ENCODE measurements at places on chromosomes 4 and X. TPM values are rescaled to one million over a fixed set of nuclear protein-coding genes. Genes with fewer than 3 reads are reported as not detected.

- DNase-seq = no peak
Measured at GRCh38 chr4:7656244-7656800, 221.6 kb upstream of the PSAPL1 start.

DNA sequence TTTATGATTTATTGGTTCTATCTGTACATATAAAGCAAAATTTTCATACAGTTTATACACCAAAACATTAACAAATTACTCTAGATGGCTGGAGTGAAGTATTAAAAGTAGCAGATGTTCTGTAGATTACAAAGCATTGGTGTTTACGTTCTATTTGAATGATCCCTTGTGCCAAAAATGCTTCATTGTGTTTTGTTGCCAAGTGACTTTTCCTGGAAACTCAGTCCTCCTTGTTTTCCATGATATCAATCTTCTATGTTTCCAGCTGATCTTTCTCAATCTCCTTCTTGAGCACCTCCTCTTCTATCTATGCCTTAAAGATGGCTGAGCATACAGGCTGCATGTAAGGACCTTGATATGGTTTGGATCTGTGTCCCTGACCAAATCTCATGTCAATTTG, 263.6 kb upstream of the CTSO start:
- no peak for DNase-seq

DNA sequence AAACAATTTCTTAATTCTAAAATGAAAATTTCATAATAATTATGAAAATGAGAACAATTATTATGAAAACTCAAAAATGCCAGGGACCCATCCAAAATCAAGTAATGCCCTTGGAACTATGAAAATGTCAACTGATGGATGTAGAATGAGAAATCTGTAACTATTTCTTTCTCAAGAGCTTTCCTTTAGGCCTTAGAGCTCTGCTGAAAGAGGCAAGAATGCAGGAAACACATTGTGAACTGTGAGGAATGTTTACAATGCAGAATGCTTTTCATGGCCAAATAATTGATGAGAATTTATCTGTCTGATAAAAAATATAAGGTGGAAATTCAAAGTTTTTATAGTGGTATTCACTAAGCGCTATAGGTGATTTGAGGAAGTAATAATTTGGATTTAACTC, 207.1 kb upstream of the PCDH18 start:
- DNase-seq = no peak

Gene SHOX
- not detected for total RNA-seq

DNA sequence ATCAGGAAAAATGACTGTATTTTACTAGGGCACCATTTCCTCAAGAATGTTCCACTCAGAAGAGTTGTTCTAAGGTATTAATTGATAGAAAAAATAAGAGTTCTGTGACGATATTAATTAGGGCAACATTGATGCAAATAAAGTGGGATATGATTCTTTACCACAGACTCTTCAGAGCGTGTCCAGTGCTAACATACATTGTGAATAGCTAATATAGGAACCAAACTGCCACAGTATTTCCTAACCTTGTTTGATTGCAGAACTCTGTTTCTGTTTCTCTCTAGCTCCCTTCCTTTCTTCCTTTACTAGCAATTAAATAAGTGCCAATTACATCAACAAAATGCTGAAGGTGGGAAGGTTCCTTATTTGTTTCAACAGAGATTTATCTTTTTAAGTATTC, 154.1 kb upstream of the CPEB2 start:
- no peak for DNase-seq

DNA sequence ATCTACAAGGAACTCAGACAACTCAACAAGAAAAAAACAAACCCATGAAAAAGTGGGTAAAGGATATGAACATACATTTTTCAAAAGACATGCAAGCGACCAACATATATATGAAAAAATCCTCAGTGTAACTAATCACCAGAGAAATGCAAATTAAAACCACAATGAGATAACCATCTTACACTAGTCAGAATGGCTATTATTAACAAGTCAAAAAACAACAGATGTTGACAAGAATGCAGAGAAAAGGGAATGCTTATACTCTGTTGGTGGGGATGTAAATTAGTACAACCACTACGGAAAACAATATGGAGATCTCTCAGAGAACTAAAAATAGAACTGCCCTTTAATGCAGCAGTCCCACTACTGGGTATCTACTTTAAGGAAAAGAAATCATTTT, 12.1 kb downstream of the NIPAL1 start:
- no peak for DNase-seq

- no peak for DNase-seq
Measured at GRCh38 chr4:110830461-110830860, 207.6 kb upstream of the PITX2 start.

GRCh38 chrX:152843852-152844251, 13.0 kb downstream of the NSDHL start:
- DNase-seq = no peak

DNA sequence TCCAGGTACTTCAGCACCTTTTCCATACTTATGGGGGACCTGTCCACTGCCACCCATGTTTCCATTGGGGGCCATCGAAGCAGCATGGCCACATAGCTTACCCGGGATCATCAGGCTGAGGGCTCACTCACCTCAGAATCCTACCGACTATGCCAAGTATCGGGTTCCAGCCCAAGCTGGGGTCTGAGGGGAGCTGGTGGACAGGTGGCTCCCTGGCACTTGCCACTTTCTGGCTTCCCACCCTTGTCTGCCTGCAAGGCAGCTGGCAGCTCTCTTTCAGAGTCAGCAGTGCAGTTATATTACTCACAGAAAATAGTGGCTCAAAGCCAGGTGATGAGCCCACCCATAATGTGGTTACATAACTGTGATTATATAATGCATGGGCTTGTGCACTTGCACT, 1153.8 kb downstream of the STIM2 start:
- DNase-seq = no peak

Gene WAS
- total RNA-seq = 2.0 TPM

DNA sequence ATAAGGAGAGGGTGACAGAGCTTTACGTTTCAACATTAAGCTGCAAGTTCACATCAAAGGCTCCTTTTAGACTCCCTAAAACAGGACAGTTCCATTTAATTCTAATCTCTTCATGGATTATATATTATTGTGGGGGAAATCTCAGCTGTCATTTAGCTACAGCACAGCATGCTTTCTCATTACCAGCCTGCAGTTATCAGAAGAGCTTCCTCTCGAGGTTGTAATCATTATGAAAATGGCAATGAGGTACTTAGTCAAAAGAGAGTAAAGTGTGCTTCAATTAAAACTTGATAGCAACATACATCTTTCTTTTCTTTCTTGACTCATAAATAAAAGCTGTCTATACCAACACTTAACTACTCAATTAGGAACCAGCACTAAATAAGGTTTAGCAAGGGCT, 896.8 kb downstream of the ADGRL3 start:
- DNase-seq = no peak

GRCh38 chr4:83022724-83023450, 12.1 kb upstream of the COPS4 start:
- DNase-seq = no peak

Gene CENPVL2
- total RNA-seq = 3.3 TPM

GRCh38 chrX:153333266-153333665, 687 bp upstream of the ZNF275 start:
- DNase-seq = no peak

DNA sequence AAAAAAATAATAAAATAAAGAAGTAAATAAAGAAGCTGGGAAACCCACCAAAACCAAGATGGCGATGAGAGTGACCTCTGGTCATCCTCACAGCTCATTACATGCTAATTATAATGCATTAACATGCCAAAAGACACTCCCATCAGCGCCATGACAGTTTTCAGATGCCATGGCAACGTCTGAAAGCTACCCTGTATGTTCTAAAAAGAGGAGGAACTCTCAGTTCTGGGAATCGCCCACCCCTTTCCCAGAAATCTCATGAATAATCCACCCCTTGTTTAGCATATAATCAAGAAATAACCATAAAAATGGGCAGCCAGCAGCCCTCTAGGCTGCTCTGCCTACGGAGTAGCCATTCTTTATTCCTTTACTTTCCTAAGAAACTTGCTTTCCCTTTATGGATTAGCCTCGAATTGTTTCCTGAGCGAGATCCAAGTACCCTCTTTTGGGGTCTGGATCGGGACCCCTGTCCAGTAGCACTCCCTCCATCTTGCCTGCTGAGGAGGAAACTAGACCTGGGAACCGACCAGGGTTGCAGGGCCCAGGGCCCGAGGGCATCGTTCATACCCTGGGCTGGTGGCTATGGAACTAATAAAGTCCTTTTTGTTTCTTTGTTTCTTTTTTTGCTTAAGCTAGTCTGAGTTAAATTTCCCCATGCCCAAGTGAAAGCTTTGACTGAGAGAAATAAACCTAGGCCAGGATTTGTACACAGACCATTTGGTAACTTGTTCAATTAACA, 30.9 kb downstream of the HTT-AS start:
- DNase-seq = no peak

GRCh38 chrX:31139961-31140360, 68.1 kb upstream of the FTHL17 start:
- no peak for DNase-seq

GRCh38 chrX:9267415-9267814, 197.4 kb upstream of the TBL1X start:
- no peak for DNase-seq

Gene MAML3
- total RNA-seq = 7.7 TPM

- DNase-seq = no peak
Measured at GRCh38 chr4:73021634-73022033, 47.9 kb downstream of the COX18 start.

Gene IL2RG
- total RNA-seq = not detected

Gene ARSJ
- total RNA-seq = 0.41 TPM

Gene TMPRSS11B
- total RNA-seq = not detected

GRCh38 chr4:123972031-123972430, 575.4 kb downstream of the SPRY1 start:
- no peak for DNase-seq

DNA sequence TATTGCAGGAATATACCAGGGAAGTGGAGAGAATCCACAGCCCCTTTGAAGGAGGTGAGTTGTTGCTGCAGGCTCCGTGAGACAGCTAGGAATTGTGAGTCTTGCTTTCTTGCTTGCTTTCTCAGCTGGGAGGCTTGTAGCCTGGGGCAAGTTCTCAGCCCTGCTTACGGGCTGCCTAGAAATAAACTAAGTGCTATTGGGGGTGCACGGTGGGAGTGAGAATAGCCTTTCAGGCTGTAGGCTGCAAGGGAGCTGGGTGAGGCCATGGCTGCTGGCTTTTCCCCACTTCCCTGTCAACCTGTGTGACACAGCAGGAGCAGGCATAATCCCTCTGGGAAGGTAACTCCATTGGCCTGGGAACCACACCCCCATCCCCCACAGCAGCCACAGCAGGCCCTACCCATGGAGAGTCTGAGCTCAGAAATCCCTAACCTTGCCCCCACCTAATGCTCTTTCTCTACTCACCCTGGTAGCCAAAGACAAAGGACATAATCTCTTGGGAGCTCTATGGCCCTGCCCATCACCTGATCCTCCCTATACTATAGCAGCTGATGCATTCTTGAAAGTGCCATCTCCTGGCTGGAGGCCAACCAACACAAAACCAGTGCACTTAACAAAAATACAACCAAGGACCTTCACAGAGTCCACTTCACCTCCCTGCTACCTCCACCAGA, 113.0 kb downstream of the MMRN1 start:
- no peak for DNase-seq

Gene F11
- total RNA-seq = not detected

GRCh38 chr4:105248613-105249012, 101.9 kb downstream of the TET2 start:
- DNase-seq = no peak

DNA sequence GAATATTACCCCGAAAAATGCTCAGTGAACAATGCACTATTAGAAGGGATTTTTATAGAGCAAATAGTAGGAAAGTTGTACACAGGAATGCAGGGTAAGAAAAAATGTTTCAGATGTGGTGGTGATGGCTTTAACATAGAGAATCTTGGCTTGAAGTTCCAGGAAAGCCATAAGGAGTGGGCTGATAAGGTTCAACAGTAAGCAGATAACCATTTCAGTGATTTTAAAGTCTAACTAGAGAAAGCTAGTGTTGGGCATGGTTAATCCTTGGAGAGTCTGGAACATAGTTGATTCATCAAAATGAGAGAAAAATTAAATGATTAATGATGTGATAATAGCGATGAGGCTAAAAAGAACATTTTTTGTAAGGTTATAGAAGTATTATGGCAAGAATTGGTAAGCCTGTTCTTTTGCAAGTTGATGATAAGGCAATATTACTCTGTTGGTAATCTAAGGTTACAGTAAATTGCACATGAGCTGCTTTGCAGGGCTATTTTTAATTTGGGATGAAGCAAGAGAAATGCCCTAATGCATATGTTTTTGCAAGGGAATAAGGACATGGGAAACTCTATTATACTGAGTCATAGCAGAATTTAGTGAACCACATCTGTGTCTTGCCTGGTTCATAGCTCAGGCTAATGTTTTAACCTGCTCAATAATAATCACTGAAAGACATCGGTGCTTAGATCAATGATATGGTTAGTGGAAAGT, 44.3 kb downstream of the GALNTL6 start:
- no peak for DNase-seq

DNA sequence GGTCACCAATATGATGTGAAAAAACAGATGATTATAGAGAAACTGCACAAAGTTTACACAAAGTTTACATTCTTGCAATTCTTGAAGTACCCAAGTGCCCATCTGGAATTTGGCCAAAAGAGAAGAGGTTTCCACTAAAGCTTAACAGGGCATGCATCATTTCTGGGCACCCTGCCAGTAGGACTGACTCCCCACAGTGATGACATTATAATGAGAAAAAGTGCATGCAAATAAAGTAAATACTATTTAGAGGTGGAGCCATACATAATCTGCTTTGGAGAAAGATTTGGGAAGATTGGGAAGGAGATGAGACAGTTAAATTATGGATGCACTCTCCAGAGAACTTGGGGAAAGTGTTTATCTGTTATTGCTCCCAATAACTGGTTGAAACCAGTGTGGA, 93.7 kb upstream of the TRPC3 start:
- no peak for DNase-seq
